ENCODE measurements at places on chromosomes 1 and 21. TPM values are rescaled to one million over a fixed set of nuclear protein-coding genes. Genes with fewer than 3 reads are reported as not detected.

The FAM72D gene
- 0.65 TPM for total RNA-seq

The LCE2B gene
- total RNA-seq: not detected

The ZDHHC18 gene
- total RNA-seq: 8.0 TPM

The PTCH2 gene
- 0.13 TPM for total RNA-seq

The CCT3 gene
- total RNA-seq: 195 TPM

The NKAIN1 gene
- 0.32 TPM for total RNA-seq
